Urothelium cell line (cell line): ENCODE measurements at places on chromosomes 1 and 21.
A peak's percentile ranks its signal among the peaks of the same experiment; 100 is the strongest.

- DNase-seq, result no peak
These were observed 9.8 kb downstream of the FAAH start for GRCh38 chr1:46403916-46404315.

DNA sequence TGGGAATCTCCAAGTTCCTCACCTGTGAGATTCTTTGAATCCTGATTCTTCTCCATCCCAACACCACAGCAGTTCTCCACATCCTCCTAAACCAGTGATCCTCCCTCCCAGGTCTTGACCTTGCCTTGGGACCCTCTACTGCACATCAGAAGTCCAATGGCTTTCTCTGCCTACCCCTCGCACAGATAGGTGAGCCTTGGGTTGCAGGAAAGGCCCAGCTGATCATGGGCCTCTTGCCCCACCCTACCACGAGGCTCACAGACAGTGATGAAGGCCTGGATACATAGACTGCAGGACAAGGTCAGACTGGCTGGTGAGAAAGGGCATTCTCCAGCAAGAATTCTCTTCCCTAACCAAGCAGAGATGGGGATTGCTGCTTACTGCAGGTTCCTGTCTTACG is 825 bp downstream of the FABP3 start:
- DNase-seq, result no peak

- no peak for DNase-seq
These were observed 459.9 kb downstream of the ADGRL2 start for GRCh38 chr1:82260666-82261065.

DNA sequence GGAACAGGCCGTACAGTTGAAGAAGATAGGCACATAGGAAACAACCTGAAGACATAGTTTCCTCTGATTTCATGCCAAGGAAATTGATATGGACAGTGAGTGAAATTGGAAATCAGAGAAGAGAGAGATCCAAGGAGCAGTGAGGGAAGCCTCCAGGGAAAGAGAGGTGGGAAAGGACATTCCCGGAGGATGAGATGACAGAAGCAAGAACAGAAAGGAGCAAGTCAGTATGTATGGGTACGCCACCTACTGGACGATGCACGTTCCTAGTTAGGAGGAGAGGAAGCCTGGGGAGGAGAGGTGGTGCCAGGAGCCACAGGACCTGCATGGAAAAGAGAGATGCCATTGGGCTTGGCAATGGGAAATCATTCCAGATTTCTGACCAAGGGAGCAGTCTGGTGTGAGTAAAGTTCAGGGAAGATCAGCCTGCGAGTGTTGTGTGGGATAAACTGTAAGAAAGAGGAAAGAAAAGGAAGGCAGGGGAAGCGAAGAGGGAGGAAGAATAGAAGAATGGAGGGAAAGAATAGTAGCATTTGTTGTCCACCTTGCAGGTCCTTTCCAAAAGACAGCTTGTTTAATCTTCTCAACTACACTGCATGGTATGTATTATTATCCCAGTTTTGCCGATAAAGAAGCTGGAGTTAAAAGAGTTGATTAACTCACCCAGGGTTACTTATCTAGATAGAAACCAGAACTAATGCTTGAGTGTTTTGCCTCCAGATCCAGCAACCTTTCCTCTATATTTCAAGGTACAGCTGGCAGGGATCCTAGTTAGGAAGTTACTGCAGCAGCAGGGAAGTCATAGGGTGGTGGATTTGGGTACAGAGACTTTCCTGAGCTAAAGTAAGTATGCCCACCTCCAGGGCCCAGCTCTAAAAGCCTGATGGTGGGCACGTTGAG is 27.4 kb downstream of the C1orf116 start:
- DNase-seq, result peak; percentile 72

- no peak for DNase-seq
These were observed 51.0 kb downstream of the MT1HL1 start for GRCh38 chr1:236953151-236953700.

DNA sequence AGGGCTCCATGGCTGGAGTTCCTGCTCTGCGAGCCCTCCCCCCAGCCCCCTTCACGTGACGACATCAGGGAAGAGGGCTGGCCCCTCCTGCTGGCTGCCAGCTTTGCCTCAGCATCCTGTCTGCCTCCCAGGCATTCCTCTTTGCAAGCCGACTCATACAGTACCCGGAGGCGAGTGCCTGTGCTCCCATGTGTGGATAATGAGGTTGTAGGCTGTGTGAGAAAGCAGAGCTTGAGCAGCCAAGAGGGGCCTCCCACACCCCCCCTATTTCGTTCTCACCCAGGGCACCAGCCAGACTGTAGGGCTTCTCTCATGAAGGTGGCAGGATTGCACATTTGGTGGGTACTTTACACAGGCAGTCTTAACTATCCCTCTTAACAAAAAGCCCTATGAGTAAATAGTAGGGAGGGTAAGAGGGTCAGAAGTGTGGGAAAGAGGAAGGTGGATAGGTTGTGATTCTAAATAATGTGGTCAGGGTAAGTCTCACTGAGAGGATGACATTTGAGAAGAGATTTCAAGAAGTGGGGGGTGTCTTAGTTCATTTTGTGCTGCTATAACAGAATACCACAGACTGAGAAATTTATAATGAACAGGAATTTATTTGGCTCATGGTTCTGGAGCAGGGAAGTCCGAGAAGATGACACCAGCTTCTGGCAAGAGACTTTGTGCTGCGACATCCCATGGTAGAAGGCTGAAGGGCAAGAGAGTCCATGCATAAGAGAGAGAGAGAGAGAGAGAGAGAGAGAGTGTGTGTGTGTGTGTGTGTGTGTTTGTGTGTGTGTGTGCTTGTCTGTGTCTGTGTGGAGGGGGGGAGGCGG is 113.5 kb downstream of the OMA1 start:
- peak; percentile 37 for DNase-seq

GRCh38 chr1:227071895-227072587 is 131.9 kb downstream of the COQ8A start:
- no peak for DNase-seq

GRCh38 chr1:2168090-2168489 is 26.5 kb downstream of the FAAP20 start:
- DNase-seq, result no peak

GRCh38 chr1:184951788-184952187 is 22.5 kb downstream of the NIBAN1 start:
- DNase-seq, result no peak

DNA sequence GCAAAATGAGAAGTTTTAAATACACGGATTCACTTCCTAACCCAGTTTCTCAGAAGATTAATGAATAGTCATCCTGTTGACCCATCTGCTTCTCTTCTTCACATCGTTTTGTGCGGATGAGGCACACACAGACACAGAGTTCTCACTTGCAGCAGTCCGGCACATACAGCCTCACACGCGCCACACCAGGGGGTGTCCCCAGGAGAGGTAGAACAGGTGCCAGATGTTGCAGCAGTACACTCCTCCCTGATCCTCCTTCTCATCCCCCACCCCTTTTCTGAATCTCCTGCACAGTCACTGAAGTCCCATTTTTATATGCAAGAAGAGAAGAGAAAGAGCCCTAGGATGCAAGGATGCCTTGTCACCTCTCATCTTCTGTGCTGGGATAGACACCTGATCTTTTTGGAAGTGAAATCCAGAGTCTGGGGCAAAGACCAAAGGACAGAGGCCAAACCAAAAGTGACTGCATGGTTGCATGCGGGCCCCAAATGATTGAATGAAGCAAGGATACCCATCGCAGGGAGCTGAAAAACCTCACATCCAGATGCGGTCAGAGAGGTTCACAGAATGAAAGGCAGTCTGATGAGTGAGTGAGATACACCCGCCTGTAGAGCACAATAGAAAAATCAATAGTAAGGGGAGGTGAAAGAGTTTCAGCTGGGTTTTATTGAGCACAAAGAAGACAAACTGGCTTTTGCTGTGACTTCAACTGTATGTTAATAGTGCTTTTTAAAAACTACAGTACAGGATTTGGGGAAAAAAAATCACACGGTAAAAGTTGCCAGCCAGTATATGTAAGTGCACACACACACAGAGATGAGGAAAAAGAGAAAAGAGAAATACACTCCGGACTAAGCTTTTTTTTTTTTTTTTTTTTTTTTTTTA is 28.9 kb downstream of the PBX1 start:
- DNase-seq, result no peak

- DNase-seq, result peak; percentile 65
These were observed at the start of gene F3 for GRCh38 chr1:94541246-94542087. TSS of gene F3 (minus strand) at chr1:94541759. CDS start at chr1:94541636, 123 bp downstream.

- no peak for DNase-seq
These were observed 494 bp downstream of the APH1A start for GRCh38 chr1:150268340-150268704.

GRCh38 chr1:67683766-67684525 is 1.1 kb upstream of the GADD45A start:
- DNase-seq, result no peak

GRCh38 chr21:33403128-33403785 is at the start of gene IFNGR2:
TSS of gene IFNGR2 (plus strand) at chr21:33403413. CDS start at chr21:33403544, 131 bp downstream.
- DNase-seq, result peak; percentile 57

GRCh38 chr1:15154480-15155036 is 1.0 kb downstream of the TMEM51 start:
- DNase-seq, result no peak
